Muscle of leg (tissue), 16 donors: ENCODE measurements at places on chromosomes 2 and 18. TPM values are rescaled to one million over a fixed set of nuclear protein-coding genes. Genes with fewer than 3 reads are reported as not detected.

The TCF23 gene
- 0.36 TPM for polyA plus RNA-seq

The KHK gene
- polyA plus RNA-seq, result 2.1 TPM

The ASPRV1 gene
- 3.2 TPM for polyA plus RNA-seq

The DPYSL5 gene
- polyA plus RNA-seq, result 23.8 TPM

The ARHGAP28 gene
- polyA plus RNA-seq, result 24.3 TPM

The C2orf49 gene
- polyA plus RNA-seq, result 16.6 TPM

The RESP18 gene
- not detected for polyA plus RNA-seq

The HJURP gene
- polyA plus RNA-seq, result 15.1 TPM

The ONECUT2 gene
- 1.1 TPM for polyA plus RNA-seq

The GRHL1 gene
- 1.1 TPM for polyA plus RNA-seq

The MPPE1 gene
- 20.1 TPM for polyA plus RNA-seq
